Hypothalamus (tissue), 51 donors: ENCODE measurements at places on chromosomes 1 and 21.

GRCh38 chr1:156502894-156503697 is 2.5 kb upstream of the MEF2D start:
- DNase-seq, result no peak

DNA sequence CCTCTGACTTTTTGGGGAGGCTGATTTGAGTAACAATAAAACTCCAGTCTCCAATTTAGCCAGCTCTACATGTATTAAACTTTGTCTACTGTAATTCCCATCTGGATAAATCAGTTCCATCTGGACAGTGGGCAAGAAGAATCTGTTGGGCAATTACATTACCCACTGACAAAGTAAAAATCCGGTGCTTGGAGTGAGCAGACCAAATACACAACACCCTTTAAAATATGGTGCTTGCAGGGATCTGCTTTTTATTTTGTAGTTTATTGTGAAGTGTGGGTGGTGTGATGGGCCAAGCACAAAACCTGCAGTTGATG is 8.9 kb upstream of the CD55 start:
- DNase-seq, result no peak

- DNase-seq, result no peak
These were observed 92.6 kb downstream of the KIF26B start for GRCh38 chr1:245247356-245247755.

GRCh38 chr1:206101351-206102045 is 15.7 kb downstream of the AVPR1B start:
- no peak for DNase-seq
